ENCODE measurements at places on chromosomes 5 and 9.

- DNase-seq = no peak
Measured at GRCh38 chr5:123107343-123108244, 18.6 kb downstream of the PRDM6 start.

- DNase-seq = no peak
Measured at GRCh38 chr9:104080983-104081382, 13.1 kb upstream of the SMC2 start.

DNA sequence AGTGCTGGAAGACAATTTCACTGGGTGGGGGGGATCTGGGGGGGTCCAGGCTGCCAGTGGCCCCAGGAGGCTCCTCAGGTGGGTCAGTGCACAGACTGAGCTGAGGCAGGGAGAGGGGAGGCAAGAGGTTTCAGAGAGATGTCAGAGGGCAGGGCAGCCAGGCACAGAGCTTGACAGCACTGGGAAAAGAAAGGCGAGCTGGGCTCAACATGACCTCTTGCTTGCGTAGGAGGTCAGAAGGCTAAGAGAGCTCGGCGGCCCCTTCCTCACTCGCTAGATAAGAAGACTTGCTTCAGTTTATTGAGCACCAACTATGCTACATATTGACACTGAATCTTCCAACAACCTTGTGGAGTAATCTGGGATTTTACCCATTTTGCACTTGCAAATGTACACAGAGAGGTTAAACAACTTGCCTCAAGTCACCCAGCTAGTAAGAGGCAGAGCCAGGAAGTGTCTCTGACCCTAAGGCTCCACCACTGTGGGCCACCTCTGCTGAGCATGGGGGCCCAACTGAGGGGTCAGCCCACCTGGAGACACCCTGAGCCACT, 3.5 kb downstream of the PDLIM7 start:
- DNase-seq = no peak

DNA sequence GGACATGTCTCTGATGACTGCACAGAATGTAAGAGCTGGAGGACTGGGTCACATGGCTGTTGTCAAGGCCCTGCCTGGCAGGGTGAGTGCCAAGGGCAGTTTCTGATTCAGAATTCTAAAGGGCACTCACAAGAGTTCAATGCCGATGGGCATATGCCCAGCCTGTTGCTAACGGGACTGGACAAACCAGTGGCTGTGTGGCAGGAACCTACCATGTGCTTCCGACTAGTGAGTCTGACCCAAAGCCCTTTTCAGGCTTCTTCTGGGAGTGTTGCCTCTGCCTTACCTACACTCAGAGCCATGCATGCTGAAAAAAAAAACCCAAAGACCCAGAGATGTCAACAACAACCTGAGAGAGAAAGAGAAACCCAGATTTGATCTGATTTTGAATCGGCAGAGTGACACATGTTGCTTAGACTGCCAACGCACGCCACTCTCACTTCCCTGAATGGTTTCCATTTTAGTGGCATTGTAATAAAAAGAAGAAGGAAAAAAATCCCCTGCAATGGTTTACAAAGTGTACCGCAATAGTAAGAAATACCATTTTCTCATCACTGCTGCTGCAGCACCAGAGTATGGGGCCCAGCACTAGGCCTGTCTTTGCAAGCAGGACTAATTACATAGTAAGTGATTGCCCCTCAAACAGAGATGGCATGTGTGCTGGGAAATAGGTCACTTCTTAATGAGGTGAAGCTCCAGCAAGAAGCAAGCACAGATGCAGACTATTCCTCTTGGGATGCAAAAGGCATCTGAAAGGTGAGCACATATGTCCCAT, 194.3 kb downstream of the PALM2AKAP2 start:
- peak; percentile 57 for DNase-seq

DNA sequence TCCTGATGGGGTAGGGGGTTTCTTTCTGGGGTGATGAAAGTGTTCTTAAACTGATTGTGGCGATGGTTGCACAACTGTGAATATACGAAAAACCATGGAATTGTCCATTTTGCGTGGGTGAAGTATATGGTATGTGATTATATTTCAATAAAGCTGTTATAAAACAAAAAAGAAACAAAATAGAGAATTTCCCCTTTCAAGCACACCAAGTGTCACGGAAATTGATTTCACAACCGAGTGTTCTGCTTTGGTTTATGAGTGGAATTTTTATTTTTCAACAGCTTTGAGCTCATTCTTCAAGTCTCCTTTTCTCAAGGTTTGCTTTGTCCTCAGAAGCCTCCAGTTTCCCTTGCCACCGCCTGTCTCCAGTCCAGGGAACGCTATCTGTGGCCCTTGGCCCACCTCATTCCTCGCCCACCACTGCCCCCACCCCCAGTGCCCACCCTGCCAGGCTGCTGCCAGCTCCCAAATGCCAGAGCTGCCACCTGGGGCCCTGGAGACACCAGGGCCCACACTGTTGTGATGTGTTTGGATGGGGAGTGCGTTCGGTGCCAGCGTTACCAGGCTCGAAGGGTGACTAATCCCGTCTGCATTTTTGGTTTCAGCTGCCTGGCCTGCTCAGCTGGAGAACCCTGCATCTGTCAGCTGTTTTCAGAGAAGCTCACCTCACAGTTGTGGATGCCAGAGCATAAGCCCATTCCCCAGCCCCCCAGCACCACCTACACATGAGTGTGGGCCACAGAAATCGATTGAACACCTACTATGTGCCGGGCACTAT, 30.4 kb downstream of the DUSP1 start:
- DNase-seq = no peak

- DNase-seq = no peak
Measured at GRCh38 chr5:159402856-159403255, 72.6 kb upstream of the IL12B start.

DNA sequence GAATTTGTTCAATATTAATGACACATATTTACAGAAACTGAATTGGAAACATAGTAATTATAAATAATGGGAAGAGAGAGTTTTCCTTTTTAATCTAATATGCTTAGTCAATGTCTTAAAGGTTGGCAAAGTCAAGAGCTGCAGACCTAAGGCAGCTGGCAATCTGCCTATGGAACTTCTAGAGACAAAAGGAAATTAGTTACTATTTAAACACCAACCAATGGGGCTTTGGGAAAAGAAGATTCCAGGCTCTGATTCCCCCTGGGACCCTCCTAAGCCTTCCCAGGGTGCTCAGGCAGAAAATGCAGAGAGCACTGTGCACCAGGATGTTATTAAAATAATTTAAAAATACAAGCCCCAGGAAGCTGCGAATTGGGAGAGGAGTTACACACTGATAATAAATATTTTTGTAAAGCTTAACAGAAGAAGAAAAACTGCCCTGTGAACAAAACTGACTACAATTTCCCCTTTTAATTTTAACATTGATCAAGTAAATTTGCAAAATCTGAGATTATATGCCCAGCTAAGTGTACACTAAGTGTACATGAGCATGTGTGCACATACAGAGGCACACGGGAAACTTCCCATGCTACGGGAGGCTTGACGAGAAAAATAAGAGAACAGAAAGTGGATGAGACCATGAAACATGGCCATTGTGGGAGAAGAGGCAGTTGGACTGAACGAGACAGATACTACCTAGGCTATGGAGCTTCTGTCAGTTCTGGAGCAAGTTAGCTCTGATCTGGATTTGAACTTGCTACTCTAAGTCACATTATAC, 77.4 kb upstream of the ADAMTS16 start:
- DNase-seq = no peak

GRCh38 chr5:16934123-16934522, 2.0 kb downstream of the MYO10 start:
- DNase-seq = no peak

DNA sequence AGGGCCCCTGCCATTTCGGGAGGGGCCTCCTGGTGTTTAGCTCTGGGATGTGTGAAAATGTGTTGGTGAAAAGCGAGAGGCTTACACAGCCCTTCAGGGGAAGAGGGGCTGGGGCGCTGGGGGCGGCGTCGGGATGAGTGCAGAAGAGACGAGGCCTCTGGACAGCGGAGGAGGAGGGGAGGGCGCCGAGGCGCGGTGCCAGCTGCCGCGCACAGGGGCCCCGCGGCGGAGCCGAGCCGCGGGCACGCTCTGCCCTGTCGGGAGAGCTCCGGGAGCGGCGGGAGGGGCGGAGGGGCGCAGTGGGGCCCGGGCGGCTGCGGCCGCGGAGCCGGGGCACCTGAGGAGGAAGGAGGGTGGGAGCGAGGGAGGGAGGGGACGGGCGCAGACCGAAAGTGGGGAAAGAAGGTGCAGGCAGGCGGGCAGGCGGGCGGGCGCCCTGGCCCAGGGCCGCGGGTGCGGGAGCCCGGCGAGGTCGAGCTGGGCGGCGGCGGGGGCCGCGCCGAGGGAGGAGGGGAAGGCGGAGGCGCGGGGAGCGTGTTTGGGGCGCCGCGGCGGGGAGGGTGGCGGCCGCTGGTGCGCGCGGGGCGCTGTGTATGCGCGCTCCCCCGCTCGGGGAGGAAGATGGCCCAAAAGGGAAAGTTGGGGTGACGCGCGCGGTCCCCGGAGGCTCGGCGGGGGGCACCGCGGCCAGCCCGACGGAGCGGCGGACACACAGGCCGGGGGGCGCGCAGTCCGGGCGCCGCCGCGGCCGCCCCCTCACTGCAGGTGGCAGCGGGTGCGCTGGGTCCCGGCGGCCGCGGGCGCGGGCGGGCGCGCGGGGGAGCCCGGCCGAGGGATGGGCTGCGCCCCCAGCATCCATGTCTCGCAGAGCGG, at the start of gene PDE8B:
PDE8B (plus strand) TSS at position 590 of the 873 bp plus-strand sequence; CDS start at position 836, 246 bp downstream.
- DNase-seq = peak; percentile 16

DNA sequence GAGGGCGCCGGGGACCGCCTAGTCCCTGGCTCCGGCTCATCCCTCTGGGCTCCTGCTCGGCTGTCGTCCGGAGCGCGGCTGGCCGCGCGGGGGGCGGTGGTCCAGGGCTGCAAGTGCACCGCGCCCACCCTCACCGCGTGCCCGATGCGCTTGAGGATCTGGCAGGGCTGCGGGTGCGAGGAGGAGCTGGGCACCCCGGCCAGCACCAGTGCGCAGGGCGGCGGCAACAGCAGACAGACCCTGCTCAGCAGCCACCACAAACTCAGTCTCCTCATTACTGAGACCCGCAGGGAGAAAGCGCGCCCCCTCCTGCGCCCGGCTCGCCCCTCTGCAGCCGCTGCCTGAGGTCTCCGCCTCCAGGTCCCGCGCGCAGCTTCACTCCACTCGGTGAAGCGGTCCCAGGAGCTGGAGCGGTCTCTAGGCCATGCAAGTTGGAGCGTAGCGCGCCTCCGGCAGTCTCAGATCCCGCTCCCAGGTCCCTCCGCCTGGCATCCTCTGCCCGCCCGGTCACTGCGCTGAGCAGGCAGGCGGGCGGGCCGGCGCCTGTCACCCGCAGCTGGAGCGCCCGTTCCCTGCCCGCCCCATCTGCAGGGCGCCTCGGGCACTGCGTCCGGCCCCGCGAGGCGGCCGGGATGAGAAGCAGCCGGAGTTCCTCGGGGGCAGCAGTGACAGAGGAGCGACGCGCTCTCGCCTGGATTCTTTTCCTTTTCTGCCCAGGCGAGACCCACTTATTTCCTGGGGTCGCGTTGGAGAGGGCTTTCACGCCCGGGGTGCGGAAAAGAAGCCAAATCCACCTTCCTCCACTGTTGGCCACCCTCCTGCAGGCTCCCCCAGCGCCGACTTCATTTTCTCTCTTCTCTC, 512 bp downstream of the GRIN3A start:
- DNase-seq = no peak

GRCh38 chr5:138536665-138537315, 6.2 kb downstream of the ETF1 start:
- no peak for DNase-seq

DNA sequence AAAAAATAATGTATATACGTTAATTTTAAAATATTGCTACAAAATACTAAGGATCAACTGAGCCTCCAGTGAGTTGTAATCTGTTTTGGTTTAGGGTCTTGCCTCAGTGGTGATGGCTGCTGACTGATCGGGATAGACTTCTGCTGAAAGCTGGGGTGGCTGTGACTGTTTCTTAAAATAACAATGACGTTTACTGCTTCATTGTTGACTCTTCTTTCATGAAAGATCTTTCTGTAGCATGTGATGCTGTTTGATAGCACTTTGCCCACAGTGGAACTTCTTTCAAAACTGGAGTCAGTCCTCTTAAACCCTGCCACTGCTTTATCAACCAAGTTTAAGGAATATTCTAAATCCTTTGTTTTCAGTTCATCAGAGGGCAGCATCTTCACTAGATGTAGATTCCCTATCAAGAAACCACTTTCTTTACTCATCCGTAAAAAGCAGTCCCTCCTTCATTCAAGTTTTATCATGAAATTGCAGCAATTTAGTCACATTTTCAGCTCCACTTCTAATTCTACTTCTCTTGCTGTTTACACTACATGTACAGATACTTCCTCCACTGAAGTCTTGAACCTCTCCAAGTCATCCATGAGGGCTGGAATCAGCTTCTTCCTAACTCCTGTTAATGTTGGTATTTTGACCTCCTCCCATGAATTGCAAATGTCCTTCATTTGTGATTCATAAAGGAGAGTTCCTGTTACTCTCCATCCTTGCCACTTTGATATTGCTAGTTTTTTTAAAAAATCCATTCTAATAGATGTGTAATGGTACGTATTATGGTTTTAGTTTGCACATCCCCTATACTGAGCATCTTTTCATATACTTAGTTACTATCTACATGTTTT, 41.5 kb upstream of the PTPDC1 start:
- DNase-seq = no peak

DNA sequence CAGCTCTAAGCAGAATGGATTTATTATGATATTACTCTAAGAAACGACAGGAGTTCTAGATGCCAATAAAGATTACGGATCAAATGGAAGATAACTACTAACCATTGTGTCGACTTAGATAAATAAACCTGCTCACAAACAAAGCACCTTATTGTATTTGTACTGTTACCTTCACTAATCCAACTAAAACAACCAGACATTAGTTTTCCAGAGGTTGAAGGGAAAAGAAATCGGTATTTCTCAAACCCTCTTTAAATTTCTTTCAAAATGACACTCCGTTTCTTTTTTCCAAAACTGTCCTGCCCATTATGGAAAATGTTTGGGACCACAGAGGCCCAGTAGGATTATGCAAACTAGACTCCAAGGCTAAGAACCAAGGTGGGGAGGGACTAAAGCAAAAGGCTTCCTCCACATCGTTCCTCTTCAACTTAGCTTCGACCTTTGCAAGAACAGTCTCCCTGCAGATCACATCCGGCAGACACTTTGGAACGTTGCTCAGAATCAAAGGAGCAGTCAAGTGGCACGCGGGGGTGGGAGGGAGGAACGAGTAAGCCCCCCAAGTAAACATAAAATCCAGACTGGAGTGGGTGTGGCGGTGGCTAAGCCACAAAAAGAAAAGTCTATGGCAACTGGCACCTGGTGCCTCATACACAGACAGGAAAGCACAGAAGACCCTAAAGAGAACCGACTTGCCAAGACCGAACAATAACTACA, 2.7 kb downstream of the MLLT3 start:
- peak; percentile 22 for DNase-seq

- no peak for DNase-seq
Measured at GRCh38 chr9:110918316-110919049, 119.8 kb downstream of the LPAR1 start.

- DNase-seq = no peak
Measured at GRCh38 chr9:21153336-21154017, 11.8 kb upstream of the IFNW1 start.

DNA sequence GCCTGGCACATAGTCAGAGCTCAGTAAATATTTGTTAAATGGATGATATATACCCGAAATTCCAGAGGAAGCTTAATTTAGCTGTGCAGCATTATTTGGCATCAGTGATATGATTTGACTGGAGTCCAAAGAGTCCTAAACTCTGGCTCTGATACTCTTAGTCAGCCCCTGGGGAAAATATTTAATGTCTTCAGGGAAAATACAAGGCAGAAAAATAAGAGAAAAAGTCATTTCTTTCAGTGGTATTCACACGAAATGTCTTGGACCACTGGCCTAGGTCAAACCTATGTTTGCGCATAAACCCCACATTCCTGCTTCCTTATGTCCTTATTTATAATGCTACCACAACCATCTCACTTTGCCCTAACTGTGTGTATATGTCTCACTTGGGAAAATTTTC, 23.8 kb downstream of the GLRA1 start:
- no peak for DNase-seq
